ENCODE measurements at places on chromosomes 2 and 18.

DNA sequence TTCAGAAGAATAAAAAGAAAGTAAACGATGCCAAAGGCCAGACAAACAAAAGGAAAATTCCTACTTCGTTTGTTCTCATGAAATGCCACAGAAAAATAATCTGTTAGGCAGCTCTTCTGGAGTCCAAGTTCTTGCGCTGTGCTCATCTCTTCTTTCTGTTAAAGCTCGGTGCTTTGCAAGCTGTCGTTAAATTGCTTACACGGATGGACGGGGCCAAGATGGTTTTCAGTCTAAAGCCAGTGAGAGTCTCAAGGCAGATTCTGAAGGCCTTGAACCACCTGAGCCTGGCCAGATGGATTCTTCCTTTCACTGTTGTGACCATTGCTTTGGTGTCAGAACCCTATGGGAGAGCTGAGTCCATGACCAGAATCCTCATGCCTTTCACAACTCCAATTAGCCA is 97.6 kb upstream of the RMDN2 start:
- H3K4me1 ChIP-seq: peaks cover 6% of the 10 kb centered on the region
- no peak overlapping the region for H3K4me3 ChIP-seq
- H3K27ac ChIP-seq: no peak overlapping the region
- no peak for DNase-seq
- no peaks in the 10 kb centered on the region for H3K27me3 ChIP-seq
- no peaks in the 10 kb centered on the region for H3K36me3 ChIP-seq

GRCh38 chr2:174901075-174901474 is 104.1 kb downstream of the CHN1 start:
- H3K4me1 ChIP-seq: peaks cover 4% of the 10 kb centered on the region
- no peaks in the 10 kb centered on the region for H3K36me3 ChIP-seq
- DNase-seq: no peak
- H3K27ac ChIP-seq: peak overlapping the region; percentile 5

- no peak overlapping the region for H3K4me3 ChIP-seq
- no peaks in the 10 kb centered on the region for H3K4me1 ChIP-seq
- no peaks in the 10 kb centered on the region for H3K36me3 ChIP-seq
- peaks cover 11% of the 10 kb centered on the region for H3K27me3 ChIP-seq
Measured at GRCh38 chr18:70429847-70430500, 141.1 kb downstream of the SOCS6 start.

- peaks cover 2% of the 10 kb centered on the region for H3K36me3 ChIP-seq
- no peaks in the 10 kb centered on the region for H3K4me1 ChIP-seq
- H3K27ac ChIP-seq: no peak overlapping the region
- H3K4me3 ChIP-seq: no peak overlapping the region
Measured at GRCh38 chr2:177318613-177319012, 54.1 kb upstream of the NFE2L2 start.

DNA sequence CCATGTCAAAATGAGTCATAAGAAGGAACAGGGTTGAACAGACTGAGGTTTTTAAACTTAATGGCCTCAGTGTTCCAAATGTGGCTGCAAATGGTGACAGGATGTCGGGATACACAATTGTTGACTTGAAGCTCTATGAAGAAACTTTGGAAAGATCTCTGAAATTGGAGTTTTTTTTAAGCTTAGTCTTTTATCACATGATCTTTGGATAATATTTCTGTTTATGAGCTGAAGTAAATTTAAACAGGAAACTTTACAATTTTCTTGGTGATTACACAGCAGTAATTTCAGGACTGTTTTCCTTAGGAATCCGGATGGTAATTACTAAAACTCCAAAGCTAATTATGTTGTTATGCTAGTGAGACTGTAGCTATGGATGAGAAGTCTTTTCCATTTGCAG is 199.1 kb upstream of the NRXN1 start:
- no peak overlapping the region for H3K27ac ChIP-seq
- no peak overlapping the region for H3K4me3 ChIP-seq
- H3K27me3 ChIP-seq: no peaks in the 10 kb centered on the region
- DNase-seq: no peak

DNA sequence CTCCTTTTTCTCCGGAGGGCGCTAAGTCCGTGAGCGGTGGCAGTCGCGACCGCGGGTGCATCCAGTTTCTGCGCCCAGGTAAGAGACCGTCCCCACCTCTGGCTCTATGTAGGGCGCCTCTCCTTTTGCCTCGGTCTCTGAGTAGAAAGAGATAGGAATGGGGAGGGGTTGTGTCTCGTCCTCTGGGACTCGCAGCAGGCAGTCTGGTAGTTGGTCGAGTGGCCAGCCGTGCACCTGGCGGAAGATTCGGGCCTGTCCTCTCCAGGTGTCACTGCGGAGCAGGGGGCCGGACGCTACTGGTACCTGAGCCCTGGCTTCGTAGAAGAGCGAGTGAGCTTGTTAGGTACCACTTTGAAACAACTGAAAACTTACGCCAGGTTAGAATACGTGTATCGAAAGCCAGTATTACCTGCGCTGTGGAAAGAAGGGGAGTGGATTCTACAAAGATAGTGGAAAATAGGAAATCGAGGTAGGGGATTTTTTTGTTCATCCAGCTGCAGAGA is 403 bp downstream of the MAP2 start:
- peaks cover 7% of the 10 kb centered on the region for H3K4me1 ChIP-seq
- peaks cover 34% of the 10 kb centered on the region for H3K27me3 ChIP-seq
- peak overlapping the region; percentile 56 for H3K4me3 ChIP-seq
- no peak overlapping the region for H3K27ac ChIP-seq

GRCh38 chr2:197086500-197086899 is 160.0 kb upstream of the PGAP1 start:
- H3K4me1 ChIP-seq: peaks cover 25% of the 10 kb centered on the region
- no peak overlapping the region for H3K4me3 ChIP-seq
- DNase-seq: no peak
- peak overlapping the region; percentile 23 for H3K27ac ChIP-seq

DNA sequence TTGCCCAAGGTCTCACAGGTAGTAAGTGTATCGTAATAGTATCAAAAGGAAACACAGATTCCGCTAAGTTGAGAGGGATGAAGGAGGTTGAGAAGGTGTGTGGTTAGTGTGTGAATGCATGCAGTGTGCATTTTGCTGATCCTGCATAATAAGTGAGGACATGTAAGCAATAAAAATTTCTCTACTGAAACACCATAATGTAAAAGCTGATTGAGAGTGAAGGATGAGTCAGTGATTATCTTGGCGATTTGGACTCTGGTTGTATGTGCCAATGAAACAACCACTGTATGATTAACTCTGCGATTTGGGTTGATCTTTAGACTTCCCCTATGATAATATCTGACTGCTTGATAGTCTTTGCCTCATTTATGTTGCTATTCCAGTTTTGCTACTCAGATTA is 16.7 kb upstream of the ADGRF3 start:
- H3K36me3 ChIP-seq: peaks cover 13% of the 10 kb centered on the region
- DNase-seq: no peak
- peak overlapping the region; percentile 10 for H3K27ac ChIP-seq
- H3K27me3 ChIP-seq: no peaks in the 10 kb centered on the region
- H3K4me1 ChIP-seq: peaks cover 32% of the 10 kb centered on the region

- no peak for DNase-seq
- peaks cover 14% of the 10 kb centered on the region for H3K4me1 ChIP-seq
- peaks cover 12% of the 10 kb centered on the region for H3K36me3 ChIP-seq
- peak overlapping the region; percentile 94 for H3K27ac ChIP-seq
Measured at GRCh38 chr18:11909061-11909455, 941 bp upstream of the MPPE1 start.

DNA sequence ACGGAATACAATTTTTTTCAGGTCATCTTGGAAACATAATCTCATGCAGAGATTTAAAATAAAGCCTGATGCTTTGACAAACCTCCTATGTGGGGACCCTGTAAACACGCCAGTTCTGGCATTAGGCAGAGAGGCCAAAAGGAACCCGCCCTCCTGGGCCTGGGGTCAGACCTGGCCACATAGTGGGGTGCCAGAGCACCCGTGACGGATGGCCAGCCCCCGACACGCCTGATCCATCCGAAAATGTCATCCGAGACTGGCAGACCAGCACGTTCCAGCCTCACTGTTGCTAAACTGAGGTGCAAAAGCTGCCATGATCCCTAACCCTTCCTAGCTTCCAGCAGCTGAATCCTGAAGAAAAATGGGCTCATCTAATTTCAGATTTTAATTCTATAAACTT is 222.6 kb upstream of the SALL3 start:
- H3K4me3 ChIP-seq: no peak overlapping the region
- H3K4me1 ChIP-seq: no peaks in the 10 kb centered on the region
- DNase-seq: no peak

DNA sequence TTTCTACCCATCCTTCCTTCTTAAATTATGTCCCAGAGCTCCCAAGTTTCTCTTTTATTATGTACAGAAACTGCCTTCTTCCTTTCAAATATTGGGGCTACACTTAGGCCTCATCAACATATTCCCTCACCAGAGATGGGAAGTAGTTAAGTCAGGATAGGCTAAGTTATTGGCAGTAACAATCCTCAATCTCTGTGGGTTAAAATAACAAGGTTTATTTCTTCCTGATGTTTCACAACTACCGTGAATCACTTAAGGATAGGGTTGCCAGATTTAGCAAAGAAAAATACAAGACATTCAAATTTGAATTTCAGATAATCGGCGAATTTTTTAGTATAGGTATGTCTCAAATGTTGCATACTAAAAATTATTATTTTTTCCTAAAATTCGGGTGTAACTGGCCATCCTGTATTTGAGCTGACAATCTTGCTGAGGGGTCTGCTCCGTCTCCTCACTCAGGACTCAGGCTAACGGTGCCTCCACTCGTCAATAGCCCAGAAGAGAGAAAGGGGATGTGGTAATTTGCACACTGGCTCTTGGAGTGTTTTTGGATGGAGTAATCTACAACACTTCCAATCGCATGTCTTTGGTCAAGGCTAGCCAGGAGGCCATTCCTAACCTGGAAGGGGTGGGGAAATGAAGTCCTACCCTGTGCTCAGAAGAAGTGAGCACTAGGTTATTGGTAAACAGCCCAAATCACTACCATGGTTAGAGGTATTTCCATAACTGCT is 91.7 kb downstream of the ACTR3 start:
- peaks cover 16% of the 10 kb centered on the region for H3K36me3 ChIP-seq
- no peak for DNase-seq
- no peak overlapping the region for H3K27ac ChIP-seq
- H3K4me1 ChIP-seq: no peaks in the 10 kb centered on the region
- no peaks in the 10 kb centered on the region for H3K27me3 ChIP-seq
- H3K4me3 ChIP-seq: no peak overlapping the region

- no peaks in the 10 kb centered on the region for H3K4me1 ChIP-seq
- H3K4me3 ChIP-seq: no peak overlapping the region
- H3K36me3 ChIP-seq: no peaks in the 10 kb centered on the region
Measured at GRCh38 chr2:120750488-120751210, 15.0 kb downstream of the GLI2 start.

- no peak for DNase-seq
- peaks cover 2% of the 10 kb centered on the region for H3K4me1 ChIP-seq
- H3K4me3 ChIP-seq: no peak overlapping the region
- peaks cover 95% of the 10 kb centered on the region for H3K27me3 ChIP-seq
- H3K36me3 ChIP-seq: no peaks in the 10 kb centered on the region
Measured at GRCh38 chr2:26691161-26691560, 1.4 kb upstream of the KCNK3 start.

- no peaks in the 10 kb centered on the region for H3K27me3 ChIP-seq
- no peak for DNase-seq
- H3K4me1 ChIP-seq: no peaks in the 10 kb centered on the region
- no peaks in the 10 kb centered on the region for H3K36me3 ChIP-seq
Measured at GRCh38 chr18:68461481-68462018, 253.4 kb downstream of the TMX3 start.

GRCh38 chr2:58227171-58227917 is 13.8 kb downstream of the FANCL start:
- no peak overlapping the region for H3K4me3 ChIP-seq
- no peaks in the 10 kb centered on the region for H3K27me3 ChIP-seq
- no peaks in the 10 kb centered on the region for H3K4me1 ChIP-seq

All from effector memory CD8-positive, alpha-beta T cell (primary cell).